ENCODE measurements at places on chromosomes 6 and 20.

DNA sequence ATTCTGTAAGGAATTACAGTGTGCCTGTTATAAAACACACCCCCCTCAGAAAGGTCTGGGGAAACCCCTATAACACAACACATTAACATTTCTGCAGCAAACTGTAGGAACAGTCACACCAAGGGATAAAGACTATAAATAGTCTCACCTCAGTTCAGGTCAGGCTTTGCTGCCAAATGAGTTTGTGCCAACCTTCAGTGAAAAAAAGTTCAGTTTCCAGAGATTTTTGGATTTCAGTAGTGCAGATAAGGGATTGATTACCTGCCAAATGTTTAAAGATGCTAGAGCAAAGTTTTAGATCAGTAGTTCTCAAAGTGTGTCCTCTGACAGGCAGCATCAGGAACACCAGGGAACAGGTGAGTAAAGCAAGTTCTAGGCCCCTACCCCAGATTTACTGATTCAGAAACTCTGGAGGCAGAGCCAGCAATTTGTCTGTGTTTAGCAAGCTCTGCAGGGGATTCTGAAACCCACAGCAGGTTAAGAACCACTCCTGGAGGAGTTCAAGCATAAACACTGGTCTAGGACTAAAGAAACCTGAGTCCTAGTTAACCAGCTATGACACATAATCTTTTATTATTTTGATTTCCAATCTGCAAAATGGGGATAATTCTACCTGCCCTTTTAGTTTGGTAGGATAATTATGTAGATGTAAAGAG lies 111.0 kb downstream of the RCAN2 start:
- DNase-seq: peak; percentile 50

DNA sequence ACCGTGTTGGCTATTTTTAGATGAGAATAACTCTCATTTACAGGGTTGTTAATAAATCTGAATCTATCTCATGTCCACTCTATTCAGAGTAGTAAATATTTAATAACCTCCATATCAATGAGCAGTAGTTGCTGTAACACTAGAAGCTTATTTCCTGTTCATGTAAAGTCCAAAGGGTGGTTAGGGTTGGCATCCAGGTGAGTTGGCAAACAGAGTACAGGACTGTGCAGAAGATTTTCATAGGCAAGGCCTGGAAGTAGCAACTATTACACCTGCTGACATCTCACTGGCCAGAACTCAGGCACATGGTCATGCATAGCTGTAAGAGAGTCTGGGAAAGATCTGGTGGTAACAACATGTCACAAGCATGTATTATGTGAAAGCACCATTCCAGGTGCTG lies 147.5 kb downstream of the PHF3 start:
- peak; percentile 6 for DNase-seq

DNA sequence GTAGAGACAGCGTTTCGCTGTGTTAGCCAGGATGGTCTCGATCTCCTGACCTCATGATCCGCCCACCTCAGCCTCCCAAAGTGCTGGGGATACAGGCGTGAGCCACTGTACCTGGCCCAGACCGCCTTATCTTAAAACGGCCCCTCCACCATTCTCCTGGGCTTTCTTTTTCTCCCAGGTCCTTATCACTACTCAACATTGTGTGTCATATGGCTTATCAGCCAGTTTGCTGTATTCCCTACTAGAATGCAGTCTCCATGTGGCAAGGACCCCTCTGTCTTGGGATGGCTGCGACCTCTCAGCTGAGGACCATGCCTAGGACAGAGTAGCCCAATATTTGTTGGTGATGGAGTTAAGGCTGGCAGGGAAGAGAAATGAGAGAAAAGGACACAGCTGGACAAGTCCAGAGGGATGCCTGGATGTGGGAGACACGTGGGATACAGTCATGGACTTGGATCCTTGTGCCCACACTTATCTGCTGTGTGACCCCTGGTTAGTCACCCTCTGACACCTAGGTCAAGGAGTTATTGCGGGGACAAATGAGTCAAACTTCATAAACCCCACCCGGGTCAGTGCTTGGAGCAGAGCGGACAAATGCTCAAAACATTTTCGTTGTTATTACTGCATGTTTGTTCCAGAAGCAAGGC lies 24.0 kb downstream of the ADA start:
- DNase-seq: no peak

- no peak for DNase-seq
Measured at GRCh38 chr20:63939061-63939935, 16.9 kb downstream of the UCKL1 start.

- DNase-seq: peak; percentile 89
Measured at GRCh38 chr6:122610690-122611455, 668 bp downstream of the PKIB start.

DNA sequence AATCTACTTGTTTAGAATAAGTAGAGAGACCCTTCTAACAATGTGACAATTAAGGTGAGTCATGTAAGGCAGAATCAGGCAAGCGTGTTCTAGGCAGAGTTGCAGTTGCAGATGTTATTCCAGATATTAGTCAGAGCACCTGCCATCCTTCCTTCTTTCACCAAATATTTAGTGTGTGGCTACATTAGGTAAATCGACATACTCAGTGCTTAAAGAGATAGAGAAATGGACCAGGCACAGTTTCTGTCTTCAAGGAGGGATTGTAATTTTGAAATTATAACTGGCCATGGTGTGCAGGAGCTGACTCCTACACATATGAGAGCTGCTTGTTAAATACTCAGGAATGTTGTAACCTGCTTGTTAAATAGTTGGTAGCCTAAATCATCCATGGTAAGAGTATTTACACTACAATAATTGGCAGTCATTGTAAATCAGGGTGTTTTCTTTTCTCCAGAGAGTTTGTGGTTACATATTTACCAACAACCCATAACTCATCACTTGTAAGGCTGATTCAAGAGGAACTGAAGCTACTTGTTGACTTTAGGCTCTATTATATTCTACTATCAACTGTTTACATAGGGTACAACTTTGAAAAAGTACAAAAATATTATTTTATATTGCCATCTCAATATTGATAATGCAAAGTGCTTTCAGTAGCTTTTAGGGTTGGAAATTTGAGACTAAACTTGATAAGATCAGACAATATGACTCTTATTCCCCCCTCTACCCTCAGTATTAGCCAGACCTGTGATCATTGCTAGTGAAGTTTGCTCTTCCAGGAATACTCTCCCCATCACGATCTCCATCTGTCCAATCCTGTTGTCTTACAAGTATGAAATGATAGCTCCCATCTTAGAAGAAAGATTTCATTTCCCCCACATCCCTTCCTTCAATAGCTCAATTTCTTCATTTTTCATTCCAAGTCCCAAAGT lies 607.1 kb downstream of the COL12A1 start:
- DNase-seq: peak; percentile 88

DNA sequence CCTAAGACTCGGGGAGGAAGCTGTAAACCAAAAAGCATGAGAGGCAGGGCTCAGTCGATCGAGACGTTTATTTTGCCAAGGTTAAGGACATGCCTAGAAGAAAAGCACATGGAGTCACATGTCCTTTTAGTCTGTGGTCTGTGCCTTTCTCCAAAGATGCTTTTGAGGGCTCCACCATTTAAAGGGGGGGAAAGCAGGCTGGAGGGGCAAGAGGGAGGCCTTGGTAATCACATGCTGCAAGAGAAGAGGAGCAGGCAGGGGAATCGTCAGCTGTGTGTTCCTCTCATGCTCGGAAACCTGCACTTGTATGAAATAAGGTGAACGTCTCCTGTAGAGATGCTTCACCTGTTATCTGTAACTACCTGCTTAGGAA lies 9.1 kb upstream of the YTHDF1 start:
- DNase-seq: no peak

DNA sequence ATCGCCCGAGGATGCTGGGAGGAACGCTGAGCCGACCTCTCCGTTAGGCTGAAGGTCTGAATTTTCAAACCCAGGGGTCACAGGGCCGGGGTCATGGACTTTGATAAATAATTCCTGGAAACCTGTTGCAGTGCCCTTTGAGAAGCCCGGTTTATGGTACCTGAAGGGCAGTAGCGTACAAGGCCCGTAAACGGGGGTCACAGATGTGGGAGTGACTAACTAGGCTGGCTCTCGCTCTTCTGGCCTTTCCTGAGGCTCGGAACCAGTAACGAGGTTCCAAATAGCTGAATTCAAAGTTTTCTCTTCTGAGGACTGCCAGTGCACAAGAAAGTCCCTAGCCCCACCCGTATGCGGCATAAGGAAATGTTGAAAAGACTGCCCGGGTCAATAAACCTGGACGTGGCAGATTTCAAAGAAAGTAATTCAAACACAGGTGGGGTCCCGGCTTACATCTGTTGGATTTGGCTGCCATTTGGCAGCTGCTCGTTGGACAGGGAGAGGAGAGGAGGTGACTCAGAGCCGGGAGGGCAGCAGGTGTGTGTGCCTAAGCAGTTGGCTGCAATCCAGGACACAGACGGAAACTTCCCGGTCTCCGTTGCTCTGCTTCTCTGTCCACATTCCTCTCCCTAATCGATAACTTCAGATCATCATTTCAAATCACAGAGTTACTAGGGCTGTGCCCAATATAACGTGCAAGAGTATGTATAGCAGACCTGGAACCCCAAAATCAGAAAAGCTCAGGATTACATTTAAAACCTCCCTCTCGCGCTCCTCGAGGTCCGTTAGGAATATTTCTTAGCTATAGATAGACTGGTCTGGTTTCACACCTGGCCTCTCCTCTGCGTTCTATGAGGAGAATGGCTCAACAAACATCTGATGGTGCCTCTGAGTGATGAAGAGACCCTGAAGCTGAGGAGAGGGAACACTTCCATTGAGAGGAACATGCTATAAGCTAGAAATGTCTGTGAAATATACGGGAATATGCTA lies 765 bp upstream of the GMDS start:
- peak; percentile 98 for DNase-seq
